ENCODE measurements at places on chromosomes 11 and 22.

DNA sequence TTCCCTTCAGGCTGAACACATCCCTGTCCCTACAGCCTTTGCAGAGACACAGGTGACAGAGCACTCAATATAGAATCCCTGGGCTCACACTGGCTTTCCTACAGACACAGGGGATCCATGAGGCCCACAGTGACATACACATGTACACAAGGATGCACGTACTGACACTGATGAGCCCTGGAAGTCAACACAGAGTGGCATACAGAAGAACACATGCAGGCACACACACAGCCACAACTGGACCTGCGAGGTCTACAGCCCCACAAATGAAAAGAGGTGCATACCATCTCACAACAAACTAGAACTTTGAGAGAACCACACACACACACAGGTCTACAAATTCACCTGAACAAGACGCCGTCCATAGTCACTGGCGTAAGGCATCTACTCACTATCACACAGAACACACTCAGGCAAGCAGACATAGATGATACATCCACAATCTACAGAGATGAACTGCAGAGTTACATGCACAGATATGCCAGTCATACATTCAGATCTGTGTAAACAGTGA, 3.5 kb upstream of the ZNF74 start:
- no peak for DNase-seq

DNA sequence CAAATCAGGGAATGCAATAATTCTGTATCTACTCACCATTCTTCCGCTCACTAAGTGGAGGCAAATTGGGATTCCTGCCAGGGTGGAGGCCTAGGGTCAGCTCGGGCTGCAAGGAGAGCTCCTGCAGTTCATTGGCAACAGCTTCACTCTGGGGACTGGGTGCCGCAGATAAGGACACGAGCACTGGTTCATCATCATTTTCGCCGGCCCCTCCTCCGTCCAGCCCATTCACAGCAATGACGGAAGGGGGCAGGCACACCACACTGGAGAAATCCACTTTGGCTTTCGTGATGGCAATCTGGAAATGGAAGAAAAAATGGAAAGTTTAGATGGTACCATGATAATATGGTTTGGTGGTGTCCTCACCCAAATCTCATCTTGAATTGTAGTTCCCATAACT, 84.4 kb downstream of the MRTFA start:
- DNase-seq = no peak

GRCh38 chr11:134654161-134654915, 242.3 kb upstream of the B3GAT1 start:
- DNase-seq = no peak

DNA sequence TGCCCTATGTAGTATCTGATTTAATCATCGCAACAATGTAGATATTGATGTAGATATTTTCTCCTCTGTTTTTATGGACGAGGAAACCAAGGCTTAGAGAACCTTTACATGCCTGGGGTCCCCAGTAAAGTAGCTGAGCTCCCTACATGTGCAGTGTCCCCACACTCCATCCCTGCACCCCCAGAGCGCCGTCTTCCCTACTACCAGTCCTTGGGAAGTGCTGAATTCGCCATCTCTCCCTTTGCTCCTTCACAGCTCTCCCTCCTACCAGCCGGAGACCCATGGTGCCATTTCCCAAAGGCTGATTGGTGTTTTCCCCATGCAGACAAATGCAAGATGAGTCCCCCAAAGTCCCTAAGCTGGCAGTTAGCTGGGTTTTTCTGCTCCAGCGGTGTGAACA, 86.0 kb downstream of the CEP164 start:
- no peak for DNase-seq

DNA sequence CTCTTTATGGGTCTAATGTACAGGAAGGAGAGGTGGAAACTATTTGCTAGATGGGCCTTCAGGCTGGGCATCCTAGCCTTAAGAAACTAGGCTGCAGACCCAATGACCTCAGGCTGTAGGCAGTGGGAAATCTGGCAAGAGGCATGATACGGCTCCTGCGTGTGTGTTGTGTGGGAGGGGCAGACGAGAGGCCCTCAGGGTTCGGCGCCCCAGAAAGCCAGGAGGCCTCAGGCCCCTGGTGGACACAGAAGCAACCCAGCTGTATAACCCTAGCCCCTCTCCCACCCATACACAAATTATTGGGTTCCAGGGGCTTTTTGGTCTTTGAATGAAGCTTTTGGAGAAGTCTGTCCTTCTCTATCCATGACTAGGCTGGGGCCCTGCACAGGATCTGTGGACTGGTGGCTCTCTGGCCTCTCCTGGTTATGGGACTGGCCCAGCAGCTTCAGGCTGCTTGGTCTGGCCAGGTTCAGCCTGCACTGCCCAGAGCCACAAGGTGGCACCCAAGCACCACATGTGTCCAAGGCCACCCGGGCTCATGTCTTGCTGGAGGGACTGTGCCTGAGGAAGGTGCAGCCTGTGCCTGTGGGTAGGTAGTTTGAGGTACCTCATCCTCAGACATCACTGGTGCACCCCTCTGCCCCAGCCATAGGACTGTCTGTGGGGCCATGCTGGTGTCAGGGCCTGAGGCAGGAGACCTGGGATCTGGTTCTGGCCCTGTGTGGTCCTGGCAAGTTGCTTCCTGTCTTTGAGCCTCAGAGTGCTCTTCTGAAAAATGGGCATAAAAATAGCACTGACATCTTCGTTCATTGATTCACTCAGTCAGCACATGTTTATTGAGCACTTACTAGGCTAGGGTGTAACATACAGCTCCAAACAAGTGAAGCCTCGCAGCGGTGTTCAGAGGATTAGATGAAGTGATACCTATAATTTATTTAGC, 87.5 kb downstream of the RRM1 start:
- DNase-seq = peak; percentile 69

- DNase-seq = peak; percentile 4
These were observed 1251.7 kb upstream of the RAG2 start for GRCh38 chr11:37849706-37850105.

DNA sequence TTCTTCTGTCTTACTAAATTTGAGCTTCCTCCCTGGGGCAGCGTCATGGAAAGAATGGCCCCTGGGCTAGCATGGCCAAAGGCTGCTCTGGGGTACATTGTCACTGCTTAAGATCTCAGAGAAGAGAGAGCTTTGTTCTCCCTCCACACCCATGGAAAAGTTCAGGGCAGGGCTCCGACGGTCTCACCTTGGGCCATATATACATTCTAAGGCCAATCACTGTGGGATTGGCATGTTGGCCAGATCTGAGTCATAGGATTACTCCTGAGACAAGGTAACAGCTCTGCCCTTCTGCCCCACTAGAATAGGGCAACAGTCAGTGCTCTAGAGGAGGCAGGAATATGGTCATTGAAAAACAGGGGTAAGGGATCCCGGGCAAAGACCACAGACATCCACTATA, 56.2 kb downstream of the BUD13 start:
- DNase-seq = no peak

DNA sequence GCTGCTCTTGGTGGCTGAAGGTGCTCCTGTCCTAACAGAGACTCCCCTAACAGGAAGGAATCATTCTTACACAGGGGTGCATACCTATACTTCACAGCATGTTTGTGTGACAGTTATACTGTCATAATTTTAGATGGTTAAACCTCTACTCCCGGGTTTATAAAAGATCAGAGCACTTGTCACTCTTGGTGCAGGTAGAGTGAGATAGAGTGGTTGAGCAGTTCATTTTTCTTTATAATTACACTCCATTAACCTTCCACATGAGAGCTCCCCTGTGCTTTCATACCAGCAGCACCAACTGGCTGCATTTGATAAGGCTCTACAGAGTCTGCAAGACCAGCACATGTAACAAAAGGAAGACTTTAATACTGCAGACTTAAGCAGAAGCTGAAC, 72.9 kb downstream of the LARGE2 start:
- DNase-seq = no peak

- no peak for DNase-seq
These were observed 41.5 kb downstream of the NECTIN1 start for GRCh38 chr11:119687373-119688046.

DNA sequence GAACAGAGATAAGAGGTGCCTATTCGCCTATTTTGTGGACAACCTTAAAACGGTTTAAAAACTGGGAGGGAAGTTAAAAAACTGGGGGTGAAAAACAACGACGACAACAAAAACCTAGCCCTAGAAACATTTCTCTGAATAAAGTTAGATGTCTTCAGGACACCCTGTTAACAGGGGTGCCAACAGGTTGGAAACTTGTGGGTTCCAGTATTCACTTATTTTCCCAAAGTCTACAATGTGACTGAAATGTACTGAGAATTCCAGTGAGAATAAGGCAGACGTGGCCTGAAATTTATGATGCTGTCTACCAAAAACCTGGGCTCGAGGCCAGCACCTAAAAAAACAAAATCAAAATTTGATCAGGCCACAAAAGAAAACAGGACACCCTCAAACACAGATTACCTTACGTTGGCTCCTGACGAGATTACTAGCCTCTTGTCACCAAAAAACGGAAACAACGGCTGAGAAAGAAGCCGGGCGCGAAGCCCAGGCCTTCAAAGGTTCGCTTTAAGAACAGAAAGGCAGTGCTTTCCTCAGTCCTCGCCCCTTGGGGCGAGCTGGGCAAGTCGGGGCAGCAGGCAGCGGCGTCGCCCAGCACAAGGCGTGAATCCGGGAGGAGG, 906 bp downstream of the CCDC90B start:
- DNase-seq = no peak

DNA sequence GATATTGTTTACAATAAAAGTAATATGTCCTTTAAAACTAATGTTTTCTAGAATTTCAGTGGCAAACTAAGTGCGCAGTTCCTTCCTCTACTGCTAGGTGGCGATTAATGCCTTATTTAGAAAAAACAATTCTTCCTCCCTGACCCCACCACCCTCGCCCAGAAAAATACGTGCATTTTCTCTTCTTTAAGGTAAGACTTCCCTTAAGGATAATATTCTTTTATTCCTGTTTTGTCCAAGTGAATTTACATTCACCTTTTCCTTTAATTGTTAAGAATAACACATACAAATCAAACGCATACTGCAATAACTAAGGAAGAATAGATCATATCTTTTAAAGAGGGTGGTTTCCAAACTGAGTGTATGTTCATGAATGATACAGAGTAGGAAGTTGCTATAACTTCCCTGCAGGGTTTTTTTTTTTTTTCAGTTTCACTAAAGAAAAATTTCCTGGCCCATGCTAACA, 17.0 kb upstream of the PSMA1 start:
- peak; percentile 55 for DNase-seq

DNA sequence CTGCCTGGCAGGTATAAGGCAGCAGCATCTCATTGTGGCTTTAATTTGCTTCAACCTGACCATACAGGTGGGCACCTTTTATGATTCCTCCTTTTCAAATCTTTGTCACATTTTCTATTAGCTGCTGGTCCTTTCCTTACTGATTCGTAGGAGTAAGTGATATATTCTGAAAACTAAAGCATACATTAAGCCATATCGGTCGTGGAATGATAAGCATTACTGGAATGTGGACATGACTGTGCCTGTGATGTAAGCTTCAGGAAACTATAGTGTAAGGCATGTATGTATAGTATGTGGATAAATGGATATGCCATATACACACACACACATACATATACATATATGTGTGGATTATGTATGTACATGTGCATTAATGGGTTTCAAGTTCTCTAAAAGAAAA, 20.8 kb downstream of the YPEL1 start:
- DNase-seq = peak; percentile 33

DNA sequence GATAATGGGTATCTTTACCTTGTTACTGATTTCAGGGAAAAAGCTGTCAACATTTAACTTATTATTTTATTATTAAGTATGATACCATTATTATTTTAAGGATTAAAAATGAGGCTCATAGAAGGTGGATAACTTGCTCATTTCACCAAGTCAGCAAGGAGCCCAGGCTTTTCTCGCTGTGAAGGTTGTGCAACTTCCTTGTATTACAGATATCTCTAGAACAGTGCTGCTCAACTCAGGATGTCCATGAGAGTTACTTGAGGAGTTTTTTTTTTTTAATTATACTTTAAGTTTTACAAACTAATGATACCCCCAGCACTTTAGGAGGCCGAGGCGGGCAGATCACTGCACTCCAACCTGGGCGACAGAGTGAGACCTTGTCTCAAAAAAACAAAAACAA, 98.2 kb downstream of the INSC start:
- DNase-seq = peak; percentile 48

DNA sequence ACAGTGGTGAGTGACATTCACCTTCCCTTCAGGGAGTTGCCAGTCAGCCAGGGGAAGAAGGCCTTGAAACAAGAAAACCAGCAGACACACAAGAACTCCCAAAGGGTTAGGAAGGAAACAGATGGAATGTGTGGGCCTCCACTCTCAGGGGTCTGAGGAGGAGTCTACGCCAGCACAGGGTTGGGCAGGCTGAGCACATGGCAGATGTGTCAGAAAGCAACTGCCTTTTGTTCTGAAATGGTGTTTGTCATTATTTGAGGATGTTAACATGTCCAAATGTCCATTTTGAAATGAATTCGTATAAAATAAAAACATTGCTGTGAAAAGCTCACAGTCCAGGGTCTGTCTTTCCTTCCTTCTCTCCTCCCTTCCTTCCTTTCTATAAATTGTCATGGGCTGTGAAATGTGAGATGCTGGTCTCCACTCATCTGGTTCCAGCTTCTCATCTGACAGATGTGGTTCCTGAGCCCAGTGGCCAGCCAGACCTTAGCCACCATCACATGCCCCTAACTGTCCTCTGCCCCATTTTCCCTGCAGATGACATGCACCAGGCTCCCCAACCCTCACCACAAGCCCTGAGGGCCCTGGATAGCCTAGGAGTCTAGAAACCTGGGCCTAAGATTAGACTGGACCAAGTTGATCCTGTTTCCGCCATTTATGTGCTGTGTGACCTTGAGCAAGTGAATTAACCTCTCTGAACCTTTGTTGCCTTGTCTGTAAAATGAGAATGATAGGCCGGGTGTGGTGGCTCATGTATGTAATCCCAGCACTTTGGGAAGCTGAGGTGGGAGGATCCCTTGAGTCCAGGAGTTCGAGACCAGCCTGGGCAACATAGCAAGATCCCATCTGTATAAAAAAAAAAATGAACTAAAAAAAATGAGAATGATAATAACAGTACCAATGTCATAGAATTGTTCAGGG, 56.2 kb upstream of the CRYBB3 start:
- DNase-seq = no peak

DNA sequence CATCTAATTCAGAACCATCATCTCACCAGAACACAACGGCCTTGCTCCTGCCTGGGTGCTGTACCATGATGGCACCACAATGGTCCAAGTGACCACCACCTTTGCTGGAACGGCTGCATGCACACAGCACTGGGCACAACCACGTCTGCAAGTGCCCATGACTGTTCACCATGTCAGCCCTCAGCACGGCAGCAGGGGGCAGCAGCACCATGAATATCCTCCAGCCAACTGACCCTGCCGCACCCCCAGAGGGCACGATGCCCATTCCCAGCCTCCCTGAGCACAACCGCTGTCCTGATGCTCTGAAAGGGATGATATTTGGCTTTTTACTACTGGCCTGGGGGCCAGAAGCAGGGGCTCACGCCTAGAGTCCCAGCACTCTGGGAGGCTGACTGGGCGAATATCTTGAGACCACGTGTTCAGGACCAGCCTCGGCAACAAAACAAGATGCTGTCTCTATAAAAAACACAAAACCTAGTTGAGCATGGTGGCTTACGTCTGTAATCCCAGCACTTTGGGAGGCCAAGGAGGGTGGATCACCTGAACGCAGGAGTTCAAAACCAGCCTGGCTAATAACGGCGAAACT, 25.7 kb downstream of the DRD4 start:
- DNase-seq = peak; percentile 63

GRCh38 chr11:32225571-32226285, 134.9 kb downstream of the RCN1 start:
- DNase-seq = no peak

All from choroid plexus epithelial cell (primary cell).